ENCODE measurements at places on chromosomes 6 and 20.

GRCh38 chr20:3815703-3816315 is 4.5 kb upstream of the AP5S1 start:
- no peak for DNase-seq

GRCh38 chr20:25467441-25467840 is 60.0 kb downstream of the GINS1 start:
- no peak for DNase-seq

DNA sequence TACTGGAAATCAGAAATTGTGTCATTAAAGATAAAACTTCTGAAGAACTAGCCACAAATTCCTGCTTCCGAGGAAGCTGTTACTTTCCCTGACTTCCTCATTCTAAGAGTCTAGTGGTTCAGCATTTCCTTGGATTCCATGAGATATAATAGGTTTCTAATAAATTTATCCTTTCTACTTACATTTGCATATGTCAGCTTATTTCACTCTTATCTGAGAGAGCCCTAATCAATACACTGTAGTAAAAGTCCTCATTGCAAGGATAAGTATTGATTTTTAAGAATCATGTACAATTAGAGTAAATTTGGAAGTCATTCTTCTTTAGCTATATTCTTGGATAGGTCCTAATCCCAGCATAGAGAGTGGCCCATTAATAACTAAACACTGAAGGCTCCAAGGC is 16.9 kb upstream of the THEMIS start:
- no peak for DNase-seq

GRCh38 chr6:46412662-46413061 is 78.6 kb downstream of the RCAN2 start:
- DNase-seq: no peak

DNA sequence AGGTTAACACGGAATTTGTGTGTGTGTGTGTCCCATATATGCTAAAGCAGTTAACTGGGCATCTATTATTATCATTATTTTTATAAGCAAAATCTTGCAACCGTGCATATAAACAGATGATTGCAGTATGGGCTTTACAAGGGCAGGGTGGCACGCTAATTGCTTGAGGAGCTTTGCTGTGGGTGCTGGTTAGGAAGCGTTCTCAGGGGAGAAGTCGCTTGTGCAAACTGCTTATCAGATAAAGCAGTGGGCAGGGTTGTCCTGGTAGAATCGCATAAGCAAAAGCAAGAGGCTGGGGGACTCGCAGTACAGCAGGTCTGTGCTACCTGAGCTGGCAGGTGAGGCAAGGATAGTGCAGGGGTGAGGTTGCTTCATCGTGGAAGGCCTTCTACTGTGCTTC is 9.7 kb upstream of the CCN6 start:
- DNase-seq: no peak

GRCh38 chr20:50037123-50037522 is 54.3 kb downstream of the SNAI1 start:
- no peak for DNase-seq

GRCh38 chr20:45341939-45342854 is 6.0 kb downstream of the SDC4 start:
- no peak for DNase-seq

DNA sequence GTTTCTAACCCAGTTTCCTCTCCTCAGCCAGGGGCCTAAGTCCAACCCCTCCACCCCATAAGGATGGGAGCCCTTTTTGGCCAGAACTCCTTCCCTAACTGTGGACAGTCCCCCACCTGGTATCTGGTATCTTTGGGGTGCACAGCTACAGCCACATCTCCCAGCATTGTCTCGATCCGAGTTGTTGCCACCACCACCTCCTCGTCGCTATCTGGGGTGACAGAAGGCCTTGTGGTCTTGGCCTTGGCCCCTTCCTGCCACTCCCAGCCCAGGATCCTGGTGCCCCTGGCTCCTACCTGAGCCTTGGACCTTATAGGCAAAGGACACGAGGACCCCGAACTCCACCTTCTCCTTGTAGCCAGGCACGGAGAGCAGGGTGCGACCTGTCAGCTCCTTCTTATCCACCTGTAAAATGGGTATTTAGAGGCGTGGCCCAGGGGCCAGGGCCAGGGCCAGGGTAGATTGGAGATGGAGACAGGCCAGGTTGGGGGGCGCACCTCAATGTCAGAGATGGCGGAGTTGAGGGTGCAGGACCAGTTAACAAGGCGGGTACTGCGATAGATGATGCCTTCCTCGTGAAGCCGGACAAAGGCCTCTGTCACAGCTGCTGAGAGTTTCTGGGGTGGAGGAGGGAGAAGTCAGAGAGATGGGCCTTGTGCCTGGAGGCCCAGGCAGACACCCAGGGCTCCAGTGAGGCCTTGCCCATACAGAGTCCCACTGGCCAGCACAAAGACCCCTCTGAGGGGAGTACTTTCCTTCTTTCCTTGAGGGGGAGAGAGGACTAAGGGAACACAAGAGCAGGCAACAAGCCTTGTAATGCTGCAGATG is 7.2 kb upstream of the VWA7 start:
- no peak for DNase-seq

DNA sequence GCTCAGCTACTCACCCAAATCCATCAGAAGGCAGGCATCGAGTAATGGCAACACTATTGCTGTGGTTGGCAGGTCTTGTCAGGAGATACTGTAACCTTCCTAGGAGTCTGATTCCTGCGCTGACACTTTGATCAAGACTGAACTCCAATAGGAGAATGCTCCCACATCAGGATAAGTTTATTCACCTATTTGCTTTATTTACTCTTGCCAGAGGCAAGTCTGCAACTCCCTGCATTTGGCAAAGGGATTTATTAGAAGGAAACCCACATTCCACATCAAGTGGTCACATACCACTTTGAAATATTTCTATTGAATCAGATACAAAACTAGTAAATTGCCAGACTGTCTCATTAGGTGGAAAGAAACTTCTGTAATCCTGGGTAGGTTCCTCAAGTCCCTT is 43.5 kb downstream of the ZFAND3 start:
- DNase-seq: no peak

- no peak for DNase-seq
These were observed 7.6 kb downstream of the OSBPL2 start for GRCh38 chr20:62245911-62246280.

DNA sequence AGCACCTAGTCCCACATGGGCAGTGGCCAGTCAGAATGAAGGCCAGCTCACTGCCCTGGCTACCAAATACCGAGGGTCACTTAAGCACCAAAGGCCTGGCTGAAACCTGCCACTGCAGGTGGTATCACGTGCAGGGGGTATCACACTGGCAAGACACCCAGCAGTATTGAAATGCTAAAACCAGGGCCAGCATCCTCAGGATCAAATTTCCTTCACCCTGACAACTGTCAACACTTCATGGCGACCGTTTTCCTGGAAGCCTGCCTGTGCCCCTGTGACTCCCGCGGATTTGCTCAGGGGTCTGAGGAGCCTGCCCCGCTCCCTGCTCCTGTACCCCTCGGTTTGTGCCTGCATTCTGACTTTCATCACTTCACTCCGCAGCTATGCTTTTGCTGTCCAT is 151.1 kb downstream of the TTLL2 start:
- no peak for DNase-seq

DNA sequence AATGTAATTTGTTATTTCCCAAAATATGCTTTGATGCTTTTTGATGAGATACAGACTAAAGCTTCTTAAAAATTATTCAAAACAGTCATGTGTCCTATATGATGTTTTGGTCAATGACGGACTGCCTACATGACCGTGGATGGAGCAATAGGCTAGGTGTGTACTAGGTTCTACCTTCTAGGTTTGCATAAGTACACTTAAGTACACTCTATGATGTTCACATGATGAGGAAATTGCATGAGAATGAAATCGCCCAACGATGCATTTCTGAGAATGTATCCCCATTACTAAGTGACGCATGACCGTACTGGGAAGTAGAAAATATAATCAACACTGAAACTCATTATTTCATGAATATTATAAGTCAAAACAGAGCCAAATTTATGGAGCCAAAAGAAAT is 151.3 kb upstream of the UST start:
- DNase-seq: no peak

DNA sequence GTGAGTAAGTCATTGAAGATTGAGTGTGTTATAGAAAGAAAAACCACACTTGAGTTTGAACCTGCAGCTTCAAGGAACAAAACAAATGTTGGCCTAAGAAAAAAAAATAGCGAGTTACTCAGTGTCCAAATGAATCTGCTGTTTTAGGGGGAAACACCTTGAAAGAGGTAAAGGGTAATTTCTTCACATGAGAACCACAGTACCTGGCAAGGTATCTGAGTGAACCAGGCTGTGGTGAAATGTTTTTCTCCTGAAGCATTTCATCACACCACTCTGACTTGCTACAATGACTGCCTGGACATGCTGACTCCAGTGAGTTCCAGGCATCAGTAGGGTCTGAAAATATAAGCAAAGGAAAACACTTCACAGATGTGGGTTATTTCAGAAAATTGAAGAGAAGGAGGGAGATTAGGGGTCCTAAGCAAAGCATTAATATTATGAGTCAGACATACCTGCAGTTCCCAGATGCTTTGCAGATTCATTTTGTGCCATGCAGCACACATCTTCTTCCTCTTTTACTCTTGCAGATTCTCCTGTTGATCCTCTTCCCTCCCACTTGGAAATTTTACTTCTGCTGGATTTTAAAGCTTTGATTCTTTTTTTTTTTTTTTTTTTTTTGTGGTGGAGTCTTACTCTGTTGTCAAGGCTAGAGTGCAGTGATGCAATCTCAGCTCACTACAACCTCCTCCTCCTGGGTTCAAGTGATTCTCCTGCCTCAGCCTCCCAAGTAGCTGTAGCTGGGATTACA is 206.2 kb upstream of the SGK1 start:
- no peak for DNase-seq

Data from keratinocyte (primary cell).